HCT116 (cell line): ENCODE measurements at places on chromosomes 12 and 14.

- DNase-seq = no peak
Measured at GRCh38 chr14:36096090-36096489, 80.4 kb downstream of the PTCSC3 start.

DNA sequence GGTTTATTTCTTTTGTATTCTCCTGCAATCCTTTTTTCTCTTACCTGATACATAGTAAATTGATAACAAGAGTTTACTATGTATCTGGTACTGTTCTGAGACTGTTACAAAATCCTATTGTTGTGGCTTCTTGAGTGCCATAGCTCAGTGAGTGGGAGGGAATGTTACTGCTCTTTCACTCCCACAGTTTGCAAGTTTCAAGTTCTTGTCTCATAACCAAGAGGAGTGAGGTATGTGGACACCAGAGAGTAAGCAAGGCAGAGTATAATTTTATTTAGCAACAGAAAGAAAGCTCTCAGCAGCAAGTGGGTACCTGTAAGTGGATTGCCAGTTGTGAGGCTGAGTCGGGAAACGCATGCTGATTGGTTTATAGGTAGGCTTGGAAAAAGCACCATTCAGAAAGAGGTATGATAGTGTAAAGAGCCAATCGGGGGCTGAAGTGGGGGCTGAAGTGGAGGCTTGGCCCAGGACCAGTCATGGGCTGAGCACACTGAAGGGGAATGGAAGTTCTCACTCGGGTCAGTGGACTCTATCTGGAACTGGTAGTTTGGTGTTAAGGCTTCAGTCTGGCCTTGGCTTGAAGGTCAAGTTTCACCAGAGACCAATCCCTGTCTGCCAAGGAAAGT lies 850.8 kb downstream of the TMTC2 start:
- DNase-seq = no peak

- DNase-seq = no peak
Measured at GRCh38 chr14:36585100-36585499, 2.7 kb upstream of the NKX2-8 start.

DNA sequence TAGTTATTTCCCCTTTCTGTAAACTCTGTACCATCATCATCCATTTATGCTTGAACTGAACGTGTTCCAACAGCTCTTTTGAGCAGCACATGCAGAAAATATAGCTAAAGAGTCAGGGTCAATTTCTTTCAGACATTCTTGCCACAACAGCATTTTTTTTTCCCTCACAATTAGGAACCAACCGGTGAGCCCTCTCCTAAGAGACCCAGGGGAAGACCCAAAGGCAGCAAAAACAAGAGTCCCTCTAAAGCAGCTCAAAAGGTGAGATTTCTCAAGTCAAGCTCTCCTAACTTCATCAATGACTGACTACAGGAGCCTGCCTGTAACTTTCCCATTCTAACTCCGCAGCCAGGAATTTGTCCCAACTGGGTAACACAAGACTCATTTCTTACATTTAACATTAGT lies 3.5 kb downstream of the HMGA2 start:
- DNase-seq = no peak

DNA sequence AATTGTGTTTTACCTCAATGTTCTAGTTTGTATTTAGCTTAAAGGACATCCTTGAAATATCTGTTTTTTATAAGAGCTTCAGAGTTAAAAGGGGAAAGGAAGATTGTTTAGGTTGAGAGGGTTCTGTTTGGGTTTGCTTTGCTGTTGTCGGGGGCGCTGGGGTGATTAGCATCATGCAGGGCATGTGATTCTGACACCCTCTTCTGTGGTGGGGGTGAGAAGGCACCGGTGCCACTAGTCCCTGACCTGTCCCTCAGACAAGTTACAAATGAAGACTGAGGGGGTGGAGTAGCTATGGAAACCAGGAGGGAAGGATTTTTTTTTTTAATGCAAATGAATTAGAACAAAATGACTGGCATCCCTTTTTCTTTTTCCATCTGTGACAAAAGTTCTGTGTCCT lies 291.3 kb downstream of the RPAP3 start:
- DNase-seq = no peak

DNA sequence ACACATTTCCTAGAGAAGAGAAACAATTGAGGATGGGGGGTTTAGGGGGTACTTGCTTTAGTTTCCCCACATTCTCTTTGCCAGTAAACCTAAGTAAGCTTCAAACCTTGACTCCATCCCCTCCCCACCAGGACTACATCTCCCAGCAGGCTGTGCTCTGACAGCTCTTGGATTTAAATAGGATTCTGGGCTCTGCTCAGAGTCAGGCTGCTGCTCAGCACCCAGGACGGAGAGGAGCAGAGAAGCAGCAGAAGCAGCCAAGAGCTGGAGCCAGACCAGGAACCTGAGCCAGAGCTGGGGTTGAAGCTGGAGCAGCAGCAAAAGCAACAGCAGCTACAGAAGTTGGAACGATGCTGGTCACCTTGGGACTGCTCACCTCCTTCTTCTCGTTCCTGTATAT lies 20.6 kb downstream of the RDH12 start:
- DNase-seq = no peak

- DNase-seq = no peak
Measured at GRCh38 chr12:81070846-81071245, 7.0 kb upstream of the ACSS3 start.

GRCh38 chr12:1936406-1937320 lies 18.2 kb upstream of the CACNA2D4 start:
- DNase-seq = no peak

DNA sequence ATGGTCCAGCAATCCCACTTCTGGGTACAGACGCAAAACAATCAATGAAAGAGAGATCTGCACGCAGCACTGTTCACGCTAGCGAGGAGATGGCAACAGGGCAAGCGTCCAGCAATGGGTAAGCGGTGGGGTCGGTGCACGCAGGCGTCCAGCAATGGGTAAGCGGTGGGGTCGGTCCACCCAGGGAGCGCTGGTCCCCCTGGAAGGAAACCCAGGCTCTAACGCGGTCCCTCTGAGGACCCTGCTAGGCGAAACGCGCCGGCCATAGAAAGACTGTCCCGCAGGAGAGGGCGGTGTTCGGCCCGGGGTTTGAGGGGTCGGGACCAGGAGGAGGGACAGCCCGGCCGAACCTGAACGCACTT lies 618 bp upstream of the PGAM5 start:
- DNase-seq = no peak

DNA sequence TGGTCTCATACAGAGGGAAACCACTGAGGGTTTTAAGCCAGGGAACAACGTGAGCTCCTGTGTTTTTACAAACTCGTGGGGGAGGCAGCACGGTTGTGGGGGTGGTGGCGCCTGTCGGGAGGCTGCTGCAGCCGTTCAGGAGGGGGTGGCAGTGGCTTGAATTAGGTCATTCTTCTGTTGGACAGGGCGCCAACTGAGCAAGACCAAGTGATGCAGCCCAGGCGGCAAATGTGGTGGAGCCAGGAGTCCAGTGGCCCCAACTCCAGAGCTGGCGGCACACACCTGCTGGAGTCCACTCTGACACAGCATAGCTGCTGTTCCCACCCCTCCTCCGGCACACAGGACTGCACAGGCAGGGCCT lies 27.8 kb downstream of the FBRSL1 start:
- DNase-seq = no peak

DNA sequence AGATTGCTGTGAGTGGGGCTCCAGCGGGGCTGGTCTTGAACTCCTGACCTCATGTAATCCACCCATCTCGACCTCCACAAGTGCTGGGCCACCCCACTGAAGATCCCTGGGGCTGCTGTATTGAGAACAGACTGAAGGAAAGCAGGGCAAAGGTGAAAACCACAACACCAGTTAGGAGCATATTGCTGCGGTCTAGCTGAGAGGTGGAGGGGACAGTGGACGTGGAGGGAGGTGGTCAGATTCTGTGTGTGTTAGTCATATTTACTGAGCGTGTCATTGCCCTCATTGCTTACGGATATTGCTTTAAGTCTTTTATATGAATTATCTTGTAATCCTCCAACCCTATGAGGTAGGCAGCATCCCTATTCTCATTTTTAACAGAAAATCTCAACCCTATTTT lies 69.0 kb upstream of the OVCH1 start:
- DNase-seq = no peak

GRCh38 chr12:93857279-93857938 lies 180.2 kb downstream of the CRADD start:
- no peak for DNase-seq

- DNase-seq = no peak
Measured at GRCh38 chr12:2805143-2805520, 7.3 kb upstream of the ITFG2 start.

DNA sequence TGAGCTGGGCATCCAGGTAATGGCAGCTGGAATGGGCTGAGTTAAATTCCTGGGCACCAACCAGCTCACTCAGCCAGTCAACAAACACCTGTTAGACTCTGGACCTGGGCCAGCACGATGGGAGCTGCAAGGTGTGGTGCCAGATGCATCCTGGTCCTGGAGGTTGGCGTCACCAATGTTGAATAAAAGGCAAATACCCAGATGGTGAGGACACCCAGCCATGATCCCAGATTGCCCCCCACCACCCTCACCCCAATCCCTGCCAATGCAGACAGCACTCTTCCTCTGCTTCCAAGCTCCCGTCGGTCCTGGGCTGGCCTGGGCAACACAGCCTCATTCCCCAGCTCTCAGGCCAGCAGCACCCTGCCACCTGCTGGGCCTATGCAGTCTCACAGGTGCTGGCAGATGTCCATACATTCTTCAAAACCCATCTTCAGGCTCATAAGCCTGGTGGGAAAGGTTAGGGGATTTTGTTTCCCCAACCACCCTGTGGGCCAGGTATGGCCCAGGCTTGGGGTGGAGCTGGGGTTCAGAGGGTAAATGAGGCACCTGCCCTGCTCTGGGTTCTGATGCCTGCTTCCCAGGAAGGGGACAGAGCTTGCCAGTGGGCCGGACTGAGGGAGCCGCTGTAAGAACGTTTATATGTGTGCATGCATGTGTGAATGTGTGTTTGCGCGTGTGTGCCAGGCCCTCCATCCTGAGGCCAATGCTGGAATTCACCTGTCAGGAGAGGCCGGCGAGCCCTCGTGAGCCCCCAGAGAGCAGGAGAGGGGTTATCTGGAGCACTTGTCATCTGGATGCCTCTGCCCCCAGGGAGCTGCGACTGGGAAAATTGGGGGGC lies 58.0 kb downstream of the LGMN start:
- DNase-seq = peak; percentile 59

GRCh38 chr12:48276621-48277020 lies 73.5 kb upstream of the OR10AD1 start:
- no peak for DNase-seq

DNA sequence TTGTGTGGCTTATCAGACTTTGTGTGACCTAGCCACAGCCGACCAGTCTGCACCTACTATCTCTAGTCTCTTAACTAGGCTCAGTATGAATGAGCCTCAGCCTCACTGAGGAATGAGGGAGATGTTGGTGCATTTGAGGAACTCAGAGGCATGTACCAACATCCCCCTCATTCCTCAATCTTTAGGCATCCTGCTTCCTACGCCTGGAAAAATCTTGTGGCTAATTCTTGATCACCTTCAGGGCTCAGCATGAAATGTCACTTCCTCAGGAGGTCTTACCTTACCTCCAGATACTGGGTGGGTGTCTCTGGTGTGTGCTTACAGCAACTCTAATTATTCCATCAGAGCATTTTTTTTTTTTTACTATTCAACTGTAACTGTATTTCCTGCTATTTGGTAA lies 148.8 kb upstream of the TMCC3 start:
- DNase-seq = no peak

GRCh38 chr12:124648710-124649384 lies 81.4 kb upstream of the NCOR2 start:
- DNase-seq = no peak

- DNase-seq = no peak
Measured at GRCh38 chr14:56221382-56222128, 103.3 kb downstream of the PELI2 start.

DNA sequence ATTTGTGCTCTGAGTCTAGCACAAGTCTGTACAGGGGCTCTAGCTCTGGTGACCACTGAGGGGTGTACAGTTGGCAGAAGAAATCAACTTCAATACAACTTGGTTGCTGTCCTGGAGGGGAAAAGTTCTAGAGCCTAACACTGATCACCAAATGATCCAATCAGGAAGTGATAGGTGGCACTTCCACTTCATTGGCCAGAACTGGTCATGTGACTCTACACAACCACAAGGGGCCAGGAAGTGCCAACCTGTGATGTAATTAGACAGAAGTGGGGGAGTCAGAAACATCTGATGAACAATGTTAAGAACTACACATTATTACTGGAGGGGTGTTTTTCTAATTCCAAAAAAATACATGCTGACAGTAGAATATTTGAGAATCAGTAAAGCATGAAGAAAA lies 401.6 kb downstream of the VRK1 start:
- no peak for DNase-seq

DNA sequence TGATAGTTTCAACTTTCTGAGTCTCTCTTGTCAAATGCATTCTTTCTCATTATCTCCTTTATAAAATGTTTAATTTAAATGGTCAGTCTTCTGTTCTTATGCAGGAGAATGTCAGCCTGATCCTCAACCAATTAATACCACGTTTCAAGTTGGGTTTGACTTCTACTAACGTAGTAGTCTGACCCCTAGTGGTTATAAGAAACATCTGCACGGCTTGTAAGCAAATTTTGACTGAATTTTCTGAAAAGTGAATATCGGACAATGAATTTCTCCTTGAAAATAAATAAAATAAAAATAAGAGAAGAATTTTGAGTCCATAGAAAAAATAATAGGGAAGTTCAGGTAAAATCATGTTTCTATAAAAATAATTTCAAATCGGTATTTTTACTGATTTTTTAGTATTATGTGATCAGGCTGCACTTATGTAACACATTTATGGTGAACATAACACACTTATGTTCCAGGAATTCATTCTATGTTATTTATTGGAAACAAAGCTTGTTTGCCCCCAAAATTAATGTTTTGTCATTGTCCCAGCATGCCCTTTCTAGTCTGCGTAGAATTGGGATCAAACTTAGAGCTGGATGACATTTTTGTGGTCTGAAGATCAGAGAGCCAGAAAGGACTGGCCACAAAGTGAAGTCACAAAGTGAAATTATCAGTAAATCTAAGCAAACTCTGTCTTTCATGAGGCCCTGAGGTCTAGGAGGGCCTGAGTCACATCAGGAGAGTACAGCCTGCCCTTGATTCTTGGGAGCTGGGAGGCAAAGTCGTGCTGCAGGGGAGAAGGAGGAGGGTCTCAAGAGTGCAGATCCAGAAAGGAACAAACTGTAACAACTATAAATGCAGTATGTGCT lies 101.2 kb upstream of the STXBP6 start:
- DNase-seq = peak; percentile 6

DNA sequence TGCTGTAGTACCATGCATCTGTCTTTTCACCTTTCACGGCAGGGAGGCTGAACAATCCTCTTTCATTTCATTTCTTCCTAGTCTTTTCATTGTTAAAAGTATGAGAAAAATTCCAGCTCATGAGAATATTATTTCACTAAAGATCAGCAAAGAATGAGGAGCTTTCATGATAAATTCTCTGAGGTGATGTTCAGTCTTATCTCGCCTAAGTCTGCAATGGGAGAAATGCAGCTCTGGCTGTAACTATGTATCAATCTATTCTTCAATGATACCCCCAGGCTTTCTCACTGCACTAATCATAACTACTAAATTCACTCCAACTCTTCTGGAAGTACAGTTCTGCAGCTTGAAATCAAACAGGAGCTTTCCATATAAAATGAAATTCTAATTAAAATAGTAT lies 15.7 kb downstream of the FOXG1 start:
- DNase-seq = no peak
